Activated CD8-positive, alpha-beta T cell treated with anti-CD3 and anti-CD28 coated beads for 36 hours (primary cell): ENCODE measurements at places on chromosomes 2 and 18. TPM values are rescaled to one million over a fixed set of nuclear protein-coding genes. Genes with fewer than 3 reads are reported as not detected.

The PLGLB1 gene
- 1.3 TPM for total RNA-seq

The CNRIP1 gene
- total RNA-seq, result not detected

The ARHGAP15 gene
- total RNA-seq, result 72.8 TPM

The GTF2A1L gene
- not detected for total RNA-seq

The SERPINE2 gene
- total RNA-seq, result 40.4 TPM

The NEB gene
- total RNA-seq, result 0.34 TPM

The MBP gene
- 39.9 TPM for total RNA-seq

The AP1S3 gene
- total RNA-seq, result 5.7 TPM

The CDH7 gene
- total RNA-seq, result not detected

GRCh38 chr18:61975526-61976326 is 82.9 kb upstream of the RNF152 start:
- peak; percentile 49 for DNase-seq
- H3K4me1 ChIP-seq, result peaks cover 19% of the 10 kb centered on the region
- no peaks in the 10 kb centered on the region for H3K27me3 ChIP-seq
- no peaks in the 10 kb centered on the region for H3K36me3 ChIP-seq
- peak overlapping the region; percentile 60 for H3K27ac ChIP-seq

GRCh38 chr2:66701251-66701650 is 266.3 kb downstream of the MEIS1 start:
- DNase-seq, result no peak
- H3K4me1 ChIP-seq, result no peaks in the 10 kb centered on the region
- H3K27ac ChIP-seq, result no peak overlapping the region

GRCh38 chr2:44550561-44550960 is 188.8 kb downstream of the CAMKMT start:
- no peaks in the 10 kb centered on the region for H3K27me3 ChIP-seq
- no peak for DNase-seq
- peaks cover 12% of the 10 kb centered on the region for H3K36me3 ChIP-seq

- no peak overlapping the region for H3K4me3 ChIP-seq
- no peaks in the 10 kb centered on the region for H3K36me3 ChIP-seq
- no peak overlapping the region for H3K27ac ChIP-seq
- H3K27me3 ChIP-seq, result no peaks in the 10 kb centered on the region
- H3K4me1 ChIP-seq, result no peaks in the 10 kb centered on the region
Measured at GRCh38 chr2:22282916-22283315, 1102.1 kb upstream of the KLHL29 start.

- peak; percentile 37 for DNase-seq
- no peaks in the 10 kb centered on the region for H3K36me3 ChIP-seq
- peaks cover 14% of the 10 kb centered on the region for H3K4me1 ChIP-seq
Measured at GRCh38 chr2:177161741-177162460, 50.7 kb upstream of the HNRNPA3 start.

DNA sequence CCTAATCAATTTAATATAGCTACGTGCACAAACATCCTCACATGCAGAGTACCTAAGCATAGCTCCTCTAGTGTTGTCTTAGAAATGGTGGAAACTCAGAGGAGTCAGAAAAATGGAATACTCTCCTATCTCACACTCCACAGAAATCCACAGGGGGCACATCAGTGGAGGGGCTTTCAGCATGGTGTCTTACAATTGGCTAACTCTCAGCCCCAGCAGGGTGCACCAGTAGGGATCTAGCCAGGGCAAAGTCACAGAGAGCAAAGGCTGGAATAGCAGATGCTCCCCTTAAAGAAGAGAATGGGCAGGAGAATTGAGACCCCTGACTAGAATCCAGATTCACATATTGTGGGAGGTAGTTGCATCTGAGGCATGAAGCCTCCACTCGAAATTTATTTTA is 135.7 kb downstream of the MAIP1 start:
- H3K4me3 ChIP-seq, result no peak overlapping the region
- no peak for DNase-seq
- H3K36me3 ChIP-seq, result no peaks in the 10 kb centered on the region
- H3K4me1 ChIP-seq, result no peaks in the 10 kb centered on the region
- H3K27ac ChIP-seq, result no peak overlapping the region
- peaks cover 6% of the 10 kb centered on the region for H3K27me3 ChIP-seq

GRCh38 chr2:212733273-212733672 is 194.7 kb upstream of the ERBB4 start:
- no peak for DNase-seq
- H3K27me3 ChIP-seq, result no peaks in the 10 kb centered on the region
- H3K4me3 ChIP-seq, result no peak overlapping the region
- H3K27ac ChIP-seq, result no peak overlapping the region
- H3K4me1 ChIP-seq, result peaks cover 20% of the 10 kb centered on the region

DNA sequence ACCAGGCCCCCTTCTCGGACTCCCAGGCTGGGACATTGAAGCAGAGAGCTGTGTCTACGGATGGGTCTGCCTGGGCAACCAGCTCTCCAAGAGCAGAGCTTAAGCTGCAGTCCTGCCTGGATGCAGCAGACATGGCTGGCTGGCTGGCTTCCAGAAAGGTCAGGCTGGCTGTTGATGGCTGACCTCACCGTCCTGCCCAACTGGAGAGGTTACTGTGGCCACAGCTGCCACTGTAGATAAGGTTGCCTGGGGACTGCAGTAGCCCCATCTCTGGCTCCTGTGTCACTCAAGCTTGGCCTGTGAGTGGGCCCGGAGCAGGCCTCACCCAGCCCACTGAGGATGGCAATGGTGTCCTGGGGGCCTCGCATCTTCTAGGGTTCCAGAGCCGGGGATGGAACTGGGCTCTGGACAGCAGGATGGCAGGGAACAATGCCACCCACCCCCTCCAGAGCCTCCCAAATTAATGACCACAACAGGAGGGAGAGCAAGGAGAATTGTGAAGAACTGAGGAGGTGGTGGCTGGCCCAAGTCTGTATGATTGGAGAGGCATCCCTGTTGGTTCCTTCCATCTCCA is 37.0 kb upstream of the FOSL2 start:
- H3K4me1 ChIP-seq, result peaks cover 45% of the 10 kb centered on the region
- no peak overlapping the region for H3K4me3 ChIP-seq
- no peak for DNase-seq
- no peaks in the 10 kb centered on the region for H3K27me3 ChIP-seq
- H3K36me3 ChIP-seq, result peaks cover 3% of the 10 kb centered on the region

- H3K36me3 ChIP-seq, result no peaks in the 10 kb centered on the region
- no peak overlapping the region for H3K4me3 ChIP-seq
- peaks cover 5% of the 10 kb centered on the region for H3K27me3 ChIP-seq
- no peak for DNase-seq
Measured at GRCh38 chr2:11862049-11862448, 115.6 kb downstream of the LPIN1 start.

DNA sequence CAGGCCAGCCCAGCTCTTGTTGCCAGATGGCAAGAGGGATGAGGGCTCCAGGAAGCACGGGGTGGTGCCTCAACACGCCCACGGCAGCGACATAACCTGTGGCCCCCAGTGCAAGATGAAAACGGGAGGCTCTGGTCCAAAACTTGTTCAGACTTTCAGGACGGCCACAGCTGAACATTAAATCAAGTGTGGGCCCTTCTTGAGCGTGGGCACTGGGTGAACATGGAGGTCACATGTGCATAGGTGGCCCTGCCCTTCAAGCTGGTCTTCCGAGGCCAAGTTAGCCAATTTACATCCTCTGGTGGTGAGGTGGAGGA is 77.5 kb downstream of the NDUFA10 start:
- no peaks in the 10 kb centered on the region for H3K36me3 ChIP-seq
- no peak overlapping the region for H3K4me3 ChIP-seq
- no peak overlapping the region for H3K27ac ChIP-seq
- H3K27me3 ChIP-seq, result no peaks in the 10 kb centered on the region
- DNase-seq, result no peak

DNA sequence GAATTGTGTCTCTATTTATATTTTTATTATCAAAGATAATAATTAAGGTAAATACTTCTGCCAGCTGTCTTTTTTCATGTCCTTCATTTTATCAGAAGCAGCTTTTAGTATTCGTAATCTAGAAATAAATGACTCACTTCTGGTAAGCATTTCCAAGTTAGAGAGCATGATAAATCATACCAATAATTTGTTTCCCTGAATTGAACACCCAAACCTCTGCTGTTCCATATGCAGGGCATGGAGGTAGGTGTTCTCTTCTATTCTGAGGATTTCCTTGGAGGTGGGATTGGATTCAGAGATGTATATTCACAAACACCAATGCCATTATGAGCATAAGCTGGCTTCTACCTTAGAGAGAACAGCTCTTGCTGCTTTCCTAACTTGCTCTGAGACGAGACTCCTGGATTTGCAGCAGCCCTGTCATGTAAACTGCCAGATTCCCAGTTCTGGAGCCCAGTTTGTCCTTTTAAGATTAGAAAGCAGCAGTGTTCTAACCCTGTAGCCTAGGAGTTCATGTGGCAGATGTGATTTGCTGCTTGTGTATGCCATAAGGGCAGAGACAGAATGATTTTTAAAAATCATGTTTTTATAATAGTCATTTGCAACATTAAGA is 47.5 kb downstream of the SKA1 start:
- H3K36me3 ChIP-seq, result peaks cover 2% of the 10 kb centered on the region
- no peaks in the 10 kb centered on the region for H3K4me1 ChIP-seq
- no peak for DNase-seq
- peaks cover 18% of the 10 kb centered on the region for H3K27me3 ChIP-seq
